ENCODE measurements at places on chromosomes 6 and 20. TPM values are rescaled to one million over a fixed set of nuclear protein-coding genes. Genes with fewer than 3 reads are reported as not detected.

DNA sequence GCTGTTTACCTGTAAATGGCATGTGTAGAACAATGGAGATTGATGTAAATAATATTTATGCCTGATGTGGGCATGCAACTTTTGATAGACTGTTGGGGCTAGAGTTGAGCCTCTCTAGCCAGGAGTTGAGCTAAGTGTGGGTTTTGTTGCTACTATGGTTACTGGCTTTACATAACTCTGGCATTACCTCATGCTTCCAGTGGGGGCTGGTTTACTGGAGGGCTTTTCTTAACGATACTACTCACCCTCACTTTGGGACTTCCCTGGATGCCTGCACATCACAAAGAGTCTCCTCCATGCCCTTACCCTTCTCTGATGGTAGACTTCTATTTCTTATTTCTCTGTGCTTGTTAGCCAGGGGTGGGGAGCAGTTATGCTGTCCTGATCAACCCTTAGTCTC is 524.6 kb upstream of the CDH4 start:
- no peaks in the 10 kb centered on the region for H3K36me3 ChIP-seq
- H3K4me3 ChIP-seq: no peak overlapping the region
- H3K27me3 ChIP-seq: no peaks in the 10 kb centered on the region
- DNase-seq: no peak

DNA sequence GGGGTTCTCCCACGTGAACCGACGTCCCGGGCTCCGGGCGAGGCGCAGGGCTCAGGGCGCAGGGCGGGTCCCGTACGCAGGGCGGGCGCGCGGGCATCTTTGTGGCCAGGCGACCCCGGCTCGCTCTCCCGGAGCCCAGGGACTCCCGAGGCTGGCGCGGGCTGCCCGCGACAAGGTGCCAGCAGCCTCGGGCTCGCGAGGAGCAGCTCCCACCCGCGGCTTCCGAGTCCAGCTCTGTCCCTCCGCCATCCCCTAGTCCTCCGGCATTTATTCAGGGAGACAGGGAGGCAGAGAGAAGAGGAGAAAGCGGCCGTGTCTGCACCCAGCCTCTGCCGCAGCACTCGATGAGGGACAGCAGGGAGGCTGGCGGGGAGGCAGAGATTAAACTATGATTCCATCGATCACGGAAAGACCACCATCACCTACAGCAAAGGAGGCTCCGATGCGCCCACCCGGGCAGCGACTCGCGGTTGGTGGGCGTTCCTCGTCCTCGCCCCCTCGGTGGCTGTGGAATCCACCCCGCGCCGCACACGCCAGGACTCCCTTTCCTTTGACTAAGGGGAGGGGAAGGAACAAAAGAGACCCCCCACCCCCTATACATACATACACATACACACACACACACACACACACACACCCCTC is 1.1 kb downstream of the RGS17 start:
- DNase-seq: no peak
- no peak overlapping the region for H3K27ac ChIP-seq
- peaks cover 6% of the 10 kb centered on the region for H3K27me3 ChIP-seq
- H3K4me1 ChIP-seq: peaks cover 20% of the 10 kb centered on the region
- no peaks in the 10 kb centered on the region for H3K36me3 ChIP-seq

DNA sequence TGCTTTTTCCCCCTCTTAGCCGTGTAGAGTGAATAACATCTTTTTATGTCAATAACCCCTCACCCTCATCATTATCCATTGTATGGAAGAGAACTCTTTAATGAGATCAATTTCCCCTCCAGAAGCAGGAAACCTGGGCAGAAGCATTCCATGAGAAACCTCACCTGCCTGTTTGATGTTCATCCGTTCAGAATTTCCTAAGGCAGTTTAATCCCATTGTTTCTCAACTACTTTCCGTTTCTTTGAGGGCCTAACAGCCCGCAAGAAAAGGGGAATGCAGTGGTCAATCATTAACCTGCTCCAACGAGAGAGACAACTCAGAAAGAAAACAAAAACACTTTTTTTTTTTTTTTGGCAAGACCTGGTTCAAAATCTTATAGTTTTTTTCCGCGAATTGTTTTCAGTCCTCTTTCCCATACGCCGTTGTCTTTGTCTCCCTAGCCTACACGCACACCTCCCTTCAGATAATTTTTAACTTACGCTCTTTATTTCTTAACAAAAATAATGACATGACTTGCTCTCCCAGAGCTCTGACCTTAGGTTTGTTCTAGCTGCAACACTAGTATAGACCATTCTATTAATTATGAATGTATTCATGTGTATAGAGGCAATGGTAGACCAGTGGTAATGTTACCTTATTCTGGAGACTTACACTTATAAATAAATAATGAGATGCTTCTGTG is 25.6 kb upstream of the ID4 start:
- no peak overlapping the region for H3K4me3 ChIP-seq
- H3K27me3 ChIP-seq: peaks cover 2% of the 10 kb centered on the region
- no peak for DNase-seq
- H3K36me3 ChIP-seq: no peaks in the 10 kb centered on the region

DNA sequence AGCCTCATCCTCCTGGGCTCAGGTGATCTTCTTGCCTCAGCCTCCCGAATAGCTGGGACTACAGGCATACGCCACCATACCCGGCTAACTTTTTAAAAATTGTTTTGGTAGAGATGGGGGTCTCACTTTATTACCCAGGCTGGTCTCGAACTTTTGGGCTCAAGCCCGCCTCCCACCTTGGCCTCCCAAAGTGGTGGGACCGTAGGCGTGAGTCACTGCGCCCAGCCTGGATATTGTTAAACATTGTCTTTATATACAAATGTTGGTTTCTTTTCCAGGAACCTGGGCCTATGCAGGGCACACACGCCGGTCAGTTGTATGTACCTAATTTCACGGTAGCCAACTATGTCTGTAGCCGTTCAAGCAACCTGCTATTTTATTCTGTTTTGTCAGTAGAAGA is 60.1 kb downstream of the SYNJ2 start:
- H3K36me3 ChIP-seq: peaks cover 20% of the 10 kb centered on the region
- H3K4me1 ChIP-seq: peaks cover 20% of the 10 kb centered on the region
- H3K27me3 ChIP-seq: no peaks in the 10 kb centered on the region
- no peak for DNase-seq
- H3K27ac ChIP-seq: no peak overlapping the region
- H3K4me3 ChIP-seq: no peak overlapping the region

DNA sequence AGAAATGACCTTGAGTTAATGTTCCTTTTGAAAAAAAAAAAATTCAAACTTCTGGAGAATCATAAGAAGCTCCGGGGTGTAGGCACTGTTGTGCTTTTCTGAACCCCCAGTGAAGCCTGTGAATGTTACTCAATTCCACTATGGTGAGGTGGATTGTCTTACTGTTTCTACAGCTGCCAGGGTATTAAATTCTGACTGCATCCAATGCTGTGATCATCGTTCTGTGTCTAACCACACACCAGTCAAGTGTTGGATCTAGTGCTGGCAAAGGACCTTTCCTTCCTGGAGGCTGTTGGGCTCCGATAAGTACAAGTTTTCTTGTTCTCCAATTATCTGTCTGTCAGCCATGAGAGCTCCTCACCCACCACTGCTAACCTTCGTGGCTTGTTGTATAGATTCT is 162.0 kb upstream of the EPHA7 start:
- no peak overlapping the region for H3K4me3 ChIP-seq
- no peaks in the 10 kb centered on the region for H3K27me3 ChIP-seq
- DNase-seq: no peak
- H3K4me1 ChIP-seq: no peaks in the 10 kb centered on the region
- no peaks in the 10 kb centered on the region for H3K36me3 ChIP-seq

Gene CLVS2
- total RNA-seq: not detected

All from T-cell (primary cell).